OCI-M1 (cell line): ENCODE measurements at places on chromosomes 5 and 9.

- DNase-seq = no peak
Observed at GRCh38 chr5:77306531-77306930, 96.1 kb downstream of the PDE8B start.

GRCh38 chr5:59600998-59601397, 292.5 kb downstream of the PDE4D start:
- no peak for DNase-seq

DNA sequence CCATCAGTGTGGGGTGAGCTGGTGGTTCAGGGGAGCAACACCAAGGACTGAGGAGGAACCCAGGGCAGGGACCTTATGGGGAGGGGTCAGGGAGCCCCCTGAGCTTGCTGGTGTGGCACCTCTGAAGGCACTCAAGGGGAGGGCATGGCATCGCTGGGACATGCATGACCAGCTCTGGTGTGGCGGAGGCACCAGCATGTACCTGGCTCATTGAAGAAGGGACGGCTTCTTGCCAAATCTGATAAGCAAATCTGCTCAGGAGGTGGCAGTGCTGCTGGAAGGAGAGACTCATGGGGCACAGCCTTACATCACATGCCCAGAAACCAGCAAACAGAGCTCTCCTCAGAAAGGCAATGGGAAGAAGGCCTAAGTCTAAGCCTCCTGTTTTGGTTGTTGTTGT, 421.8 kb downstream of the SEMA5A start:
- DNase-seq = no peak

DNA sequence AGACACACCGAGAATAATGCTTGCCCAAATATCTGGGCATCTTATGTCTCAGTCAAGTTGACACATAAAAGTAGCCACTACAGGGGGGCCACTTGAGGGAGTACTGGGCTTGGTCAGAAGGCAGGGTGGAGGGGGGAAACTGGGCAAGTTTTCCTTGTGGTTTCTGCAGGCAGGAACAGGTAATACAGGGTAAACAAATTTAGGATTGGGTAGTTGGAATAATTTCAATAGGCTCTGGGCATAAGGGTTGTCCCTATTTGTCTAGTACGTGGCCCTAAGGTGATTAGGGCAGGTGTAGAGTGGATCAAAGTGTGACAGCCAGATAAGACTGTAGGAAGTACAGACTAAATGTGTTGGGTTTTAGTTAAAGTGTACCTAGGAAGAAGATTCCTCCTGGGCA, 353.1 kb downstream of the TLE4 start:
- DNase-seq = no peak

DNA sequence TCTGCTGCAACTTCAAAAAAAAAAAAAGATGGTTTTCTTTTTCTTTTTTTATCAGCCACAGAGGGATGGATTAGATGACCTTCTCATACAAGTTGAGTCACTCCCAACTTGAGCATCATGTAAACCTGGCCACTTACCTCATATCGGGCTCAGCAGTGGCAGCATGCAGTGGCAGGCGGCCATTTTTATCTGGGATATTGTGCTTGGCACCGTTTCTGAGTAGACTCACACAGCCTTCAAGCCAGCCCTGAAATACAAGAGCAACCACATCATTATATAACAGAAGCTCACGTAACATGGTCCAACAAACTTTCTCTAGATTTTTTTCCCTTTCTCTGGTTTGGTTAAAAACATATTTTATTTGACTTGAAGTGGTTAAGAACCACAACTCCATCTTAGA, 62.6 kb downstream of the ANKRD55 start:
- DNase-seq = no peak

- no peak for DNase-seq
Observed at GRCh38 chr5:50968356-50969149, 302.1 kb downstream of the PARP8 start.

DNA sequence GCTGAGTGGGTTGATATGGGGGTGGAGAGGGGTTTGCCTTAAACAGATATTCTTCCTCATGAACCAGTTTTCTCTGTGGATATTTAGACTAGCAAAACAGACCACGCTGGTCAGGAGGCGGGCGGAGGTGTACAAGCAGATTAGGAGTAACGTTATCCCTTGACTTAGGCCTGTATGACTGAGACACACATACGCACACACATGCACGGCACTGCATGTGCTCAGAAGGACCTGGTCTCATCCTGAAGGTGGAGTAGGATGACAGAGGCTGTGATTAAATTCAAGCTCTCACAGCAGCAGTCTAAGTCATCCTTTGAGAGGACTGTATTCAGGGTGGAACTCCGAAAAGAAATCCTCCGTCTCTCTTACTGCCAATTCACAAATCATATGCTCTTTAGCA, 209.7 kb downstream of the DIRAS2 start:
- DNase-seq = no peak

GRCh38 chr9:127341152-127341551, 55.8 kb upstream of the SLC2A8 start:
- no peak for DNase-seq

GRCh38 chr5:147509710-147510651, at the start of gene DPYSL3:
Gene DPYSL3, minus strand, starts transcription at chr5:147510068. Its CDS starts 210 bp downstream, at chr5:147509858.
- DNase-seq = no peak

- peak; percentile 38 for DNase-seq
Observed at GRCh38 chr9:17219261-17219660, 84.4 kb downstream of the CNTLN start.

DNA sequence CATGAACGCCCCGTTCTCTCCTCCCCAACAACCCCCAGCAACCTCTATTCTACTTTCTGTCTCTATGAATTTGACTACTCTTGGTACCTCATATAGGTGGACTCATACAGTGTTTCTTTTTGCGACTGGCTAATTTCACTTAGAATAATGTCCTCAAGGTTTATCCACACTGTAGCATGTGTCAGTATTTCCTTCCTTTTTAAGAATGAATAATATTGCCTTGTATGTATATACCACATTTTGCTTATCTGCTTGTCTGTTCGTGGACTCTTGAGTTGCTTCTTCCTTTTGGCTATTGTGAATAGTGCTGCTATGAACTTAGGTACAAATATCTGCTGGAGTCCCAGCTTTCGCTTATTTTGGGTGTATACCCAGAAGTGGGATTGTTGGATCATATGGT, 42.7 kb downstream of the IQGAP2 start:
- no peak for DNase-seq

DNA sequence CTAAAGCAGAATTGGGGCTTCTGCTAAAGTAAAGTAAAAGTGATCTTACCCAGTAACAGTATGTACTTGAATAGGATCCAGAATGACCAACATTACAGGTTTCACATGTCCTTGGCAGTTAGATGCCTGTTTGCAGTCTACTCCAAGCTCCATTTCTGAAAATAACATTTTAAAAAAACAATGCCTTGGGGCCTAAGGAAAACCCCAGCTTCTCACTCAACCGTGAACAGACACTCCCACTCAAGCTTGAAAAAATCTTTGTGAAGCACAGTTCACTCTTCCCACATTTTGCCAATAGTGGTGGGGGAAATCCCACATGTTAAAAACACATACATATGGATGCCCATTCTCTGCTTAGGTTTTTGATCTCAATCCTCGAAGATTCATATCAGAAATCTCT, 304.1 kb downstream of the ARRDC3 start:
- no peak for DNase-seq

DNA sequence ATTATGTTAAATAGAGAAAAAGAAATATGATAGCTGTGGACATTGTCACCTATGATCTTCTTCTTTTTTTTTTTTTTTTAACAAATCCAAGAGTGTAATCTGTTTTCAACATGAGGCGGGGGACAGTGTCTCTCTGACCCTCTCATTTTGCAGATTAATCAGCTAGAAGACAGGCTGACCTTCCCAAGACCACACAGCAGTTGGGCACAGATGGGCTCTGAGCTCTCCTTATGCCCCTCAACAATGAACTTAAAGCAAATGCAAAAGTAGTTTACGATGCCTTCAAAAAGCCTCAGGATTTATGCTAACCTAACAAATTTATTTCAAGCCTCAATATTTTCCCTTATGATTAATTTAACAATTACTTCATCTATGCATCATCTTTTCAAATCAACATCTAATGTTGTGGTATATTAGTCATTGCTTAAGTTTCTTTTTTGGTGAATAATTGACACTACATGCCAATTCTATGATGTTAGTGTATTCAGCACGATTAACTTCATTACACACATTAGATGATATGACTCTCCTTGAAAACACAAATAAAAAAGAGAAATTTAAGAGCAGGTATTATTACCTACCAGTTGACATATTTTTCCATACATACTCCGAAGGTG, 7.4 kb downstream of the NFIL3 start:
- no peak for DNase-seq

DNA sequence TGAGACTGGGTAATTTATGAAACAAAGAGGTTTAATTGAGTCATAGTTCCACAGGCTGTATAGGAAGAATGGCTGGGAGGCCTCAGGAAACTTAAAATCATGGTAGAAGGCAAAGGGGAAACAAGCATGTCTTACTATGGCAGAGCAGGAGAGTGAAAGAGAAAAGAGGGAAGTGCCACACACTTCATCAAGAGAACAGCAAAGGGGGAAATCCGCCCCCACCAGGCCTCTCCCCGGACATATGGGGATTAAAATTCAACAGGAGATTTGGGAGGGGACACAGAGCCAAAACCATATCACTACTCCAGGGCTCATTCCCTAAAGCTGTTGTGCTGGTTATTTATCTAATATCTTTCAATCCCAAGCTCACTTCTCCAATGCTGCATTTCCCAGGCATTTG, 50.2 kb upstream of the NR3C1 start:
- DNase-seq = peak; percentile 42

- DNase-seq = no peak
Observed at GRCh38 chr5:160171666-160172065, 52.4 kb upstream of the PWWP2A start.

DNA sequence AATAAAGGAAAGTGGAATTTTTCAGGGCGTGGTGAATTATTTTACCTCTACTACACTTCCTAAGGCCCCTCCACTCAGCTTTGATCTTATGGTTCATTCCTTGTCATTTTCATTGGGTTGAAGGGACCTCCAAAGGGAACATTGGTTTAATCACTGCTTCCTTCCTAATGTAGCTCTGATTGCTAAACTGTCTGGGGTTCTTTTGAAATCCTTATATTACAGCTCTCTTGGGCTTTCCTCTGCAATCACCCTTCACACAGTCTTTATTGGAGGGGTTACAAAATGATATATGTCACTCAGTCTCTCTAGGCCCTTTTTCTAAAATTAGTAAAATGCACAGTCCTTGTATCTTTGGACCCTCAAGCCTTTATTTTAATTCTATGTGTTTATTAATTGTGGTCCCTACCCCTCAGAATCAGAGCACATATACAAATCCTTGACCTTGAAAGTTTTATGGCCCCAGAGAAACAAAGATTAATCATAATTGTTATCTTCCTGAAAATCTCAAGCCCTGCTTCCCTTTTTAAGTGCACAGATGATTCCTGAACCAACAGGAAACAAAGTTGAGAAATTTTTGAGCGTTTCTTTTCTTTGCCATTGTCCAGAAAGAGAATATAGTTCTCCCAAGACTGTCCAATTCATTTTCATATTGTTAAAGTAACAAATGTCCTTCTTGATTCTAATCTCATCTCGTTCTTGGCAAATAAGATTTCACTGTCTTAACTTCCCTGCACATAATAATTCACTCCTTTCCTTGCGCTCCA, 330.0 kb downstream of the ARRDC3 start:
- no peak for DNase-seq

- no peak for DNase-seq
Observed at GRCh38 chr9:9177081-9177480, 1377.5 kb upstream of the DMAC1 start.

DNA sequence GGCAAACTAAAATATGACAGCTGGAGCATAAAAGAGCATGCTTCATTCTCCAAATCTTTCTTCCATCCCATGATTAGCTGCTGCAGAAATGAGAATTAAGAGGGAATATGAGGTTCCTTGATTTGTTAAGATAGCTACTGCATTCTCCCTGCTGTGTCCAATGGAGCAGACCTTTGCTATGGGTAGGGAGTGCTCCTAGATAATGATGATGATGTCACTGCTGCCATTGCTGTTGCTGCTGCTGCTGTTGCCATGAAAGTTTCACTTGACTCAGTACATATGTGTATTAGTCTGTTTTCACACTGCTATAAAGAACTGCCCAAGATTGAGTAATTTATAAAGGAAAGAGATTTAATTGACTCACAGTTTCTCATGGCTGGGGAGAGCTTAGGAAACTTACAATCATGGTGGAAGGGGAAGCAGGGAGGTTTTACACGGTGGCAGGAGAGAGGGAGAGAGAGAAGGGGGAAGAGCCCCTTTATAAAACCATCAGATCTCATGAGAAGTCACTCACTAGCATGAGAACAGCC, 128.9 kb downstream of the INSYN2B start:
- no peak for DNase-seq

DNA sequence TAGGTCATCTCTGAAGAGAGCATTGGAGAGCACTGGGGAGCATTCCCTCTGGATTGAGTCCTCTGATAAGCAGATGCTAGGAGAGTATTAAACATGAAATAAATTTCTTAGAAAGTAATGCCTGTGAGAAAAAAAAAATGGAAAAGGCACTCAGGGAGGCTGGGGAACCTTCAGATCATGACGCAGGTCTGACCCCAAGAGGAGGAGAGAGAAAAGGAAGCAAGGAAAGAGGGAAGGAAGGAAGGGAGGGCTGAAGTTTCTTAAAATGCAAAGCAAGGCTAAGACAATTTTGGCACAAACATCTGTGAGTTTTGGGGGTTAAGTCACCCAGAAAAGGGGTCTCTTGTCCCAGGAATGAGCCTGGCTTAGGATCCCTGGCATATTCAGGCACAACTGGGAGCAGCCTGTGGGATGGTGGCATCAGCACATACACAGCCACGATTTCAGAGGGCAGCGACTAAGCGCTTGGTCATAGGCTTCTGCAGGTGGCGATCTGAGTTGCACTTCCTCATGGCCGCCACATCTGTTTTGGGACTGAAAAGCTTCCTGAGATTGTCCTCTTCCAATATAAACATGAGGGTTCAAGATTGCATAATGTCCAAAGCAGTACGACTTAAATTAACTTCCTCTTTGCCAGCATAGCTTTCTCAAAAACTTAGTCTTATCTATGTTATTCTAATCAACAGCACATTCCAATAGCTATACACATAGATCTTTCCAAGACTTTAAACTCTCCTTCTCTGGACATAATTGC, 692.7 kb downstream of the DNAH5 start:
- peak; percentile 56 for DNase-seq

- DNase-seq = no peak
Observed at GRCh38 chr5:157944077-157944633, 85.2 kb upstream of the CLINT1 start.

DNA sequence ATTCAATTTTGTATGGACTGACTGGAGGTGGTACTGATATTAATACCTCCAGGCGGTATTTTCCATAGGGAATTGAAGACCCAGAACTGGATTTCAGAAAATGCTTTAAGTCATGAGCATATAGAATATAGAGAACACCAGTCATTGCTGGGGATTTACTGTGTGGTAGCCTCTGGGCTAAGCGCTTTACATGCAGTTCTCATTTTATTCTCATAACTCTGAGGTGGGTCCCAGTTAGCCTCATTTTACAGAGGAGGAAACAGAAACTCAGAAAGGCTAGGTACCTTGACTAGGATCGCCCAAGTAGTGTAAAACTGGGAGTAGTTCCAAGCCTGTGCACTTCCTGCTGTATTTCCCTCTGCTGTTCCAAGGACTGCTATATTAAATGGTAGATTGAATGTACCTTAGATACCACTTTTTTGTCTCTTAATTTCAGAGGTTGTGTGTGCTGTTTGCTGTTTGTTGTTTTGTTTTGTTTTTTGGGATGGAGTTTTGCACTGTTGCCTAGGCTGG, 13.8 kb downstream of the SLC44A1 start:
- DNase-seq = no peak

GRCh38 chr9:76796296-76796695, 32.1 kb downstream of the PCA3 start:
- no peak for DNase-seq
